ENCODE measurements at places on chromosomes 11 and 22.
A peak's percentile ranks its signal among the peaks of the same experiment; 100 is the strongest.

DNA sequence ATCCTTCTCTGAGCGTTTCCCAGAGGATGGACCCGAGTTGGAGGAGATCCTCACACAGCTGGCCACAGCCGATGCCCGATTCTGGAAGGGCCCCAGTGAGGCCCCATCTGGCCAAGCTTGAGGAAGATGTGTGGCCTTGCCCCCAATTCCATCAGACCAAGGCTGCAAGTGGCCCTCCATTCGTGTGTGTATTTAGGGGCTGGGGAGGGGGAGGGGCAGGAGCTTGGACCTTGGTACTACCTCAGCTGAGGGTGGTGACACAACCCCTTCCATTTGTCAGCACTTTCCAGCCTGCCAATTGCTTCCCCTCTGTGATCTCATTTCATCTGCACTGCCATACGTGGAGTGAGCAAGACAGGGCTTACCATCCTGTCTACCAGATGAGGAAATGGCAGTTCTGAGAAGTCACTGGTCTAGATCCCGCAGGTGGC is 1.3 kb upstream of the BBS1 start:
- no peak for DNase-seq

- DNase-seq = no peak
Observed at GRCh38 chr11:122754553-122755322, 83.6 kb upstream of the CRTAM start.

DNA sequence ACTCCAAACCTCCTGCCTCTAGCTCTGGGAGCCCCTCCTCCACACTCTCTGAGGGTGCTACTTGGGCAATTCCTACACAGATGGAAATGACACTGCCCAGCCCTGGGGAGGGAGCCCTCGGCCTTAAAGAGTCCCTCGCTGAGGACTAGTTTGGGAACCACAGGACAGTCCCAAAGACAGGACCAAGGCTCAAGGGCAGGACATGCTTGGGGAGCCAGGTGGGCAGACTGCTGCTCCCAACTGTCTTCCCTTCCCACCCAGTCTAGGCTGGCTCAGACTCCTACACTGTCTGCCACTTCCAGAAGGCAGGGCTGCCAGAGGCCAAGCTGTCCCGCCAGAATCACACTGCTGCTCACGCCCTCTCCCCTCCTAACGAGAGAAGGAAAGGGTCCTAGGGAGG is 9.8 kb downstream of the ARRB1 start:
- no peak for DNase-seq

DNA sequence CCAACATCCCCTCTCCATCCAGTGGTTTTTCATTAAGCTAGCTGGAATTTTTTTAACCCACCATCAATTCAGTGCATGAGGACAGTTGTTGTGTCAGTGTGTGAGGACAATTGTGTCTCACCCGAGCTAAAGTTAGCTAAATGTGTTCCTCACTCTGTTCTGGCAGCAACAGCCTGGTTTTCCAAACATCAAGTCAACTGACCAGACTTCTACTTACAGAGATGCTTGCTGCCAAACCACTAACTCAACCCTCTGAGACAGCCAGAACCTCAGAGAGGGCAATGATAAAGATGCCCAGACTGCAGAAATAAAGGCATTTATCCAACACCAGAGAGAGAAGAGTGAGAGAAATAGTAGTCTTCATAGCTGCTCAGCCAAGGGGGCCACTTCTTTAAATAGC is 6.7 kb downstream of the PAMR1 start:
- no peak for DNase-seq

- no peak for DNase-seq
Observed at GRCh38 chr11:77444261-77444660, 29.6 kb downstream of the PAK1 start.

- DNase-seq = no peak
Observed at GRCh38 chr11:64753380-64754123, 6.2 kb downstream of the PYGM start.

DNA sequence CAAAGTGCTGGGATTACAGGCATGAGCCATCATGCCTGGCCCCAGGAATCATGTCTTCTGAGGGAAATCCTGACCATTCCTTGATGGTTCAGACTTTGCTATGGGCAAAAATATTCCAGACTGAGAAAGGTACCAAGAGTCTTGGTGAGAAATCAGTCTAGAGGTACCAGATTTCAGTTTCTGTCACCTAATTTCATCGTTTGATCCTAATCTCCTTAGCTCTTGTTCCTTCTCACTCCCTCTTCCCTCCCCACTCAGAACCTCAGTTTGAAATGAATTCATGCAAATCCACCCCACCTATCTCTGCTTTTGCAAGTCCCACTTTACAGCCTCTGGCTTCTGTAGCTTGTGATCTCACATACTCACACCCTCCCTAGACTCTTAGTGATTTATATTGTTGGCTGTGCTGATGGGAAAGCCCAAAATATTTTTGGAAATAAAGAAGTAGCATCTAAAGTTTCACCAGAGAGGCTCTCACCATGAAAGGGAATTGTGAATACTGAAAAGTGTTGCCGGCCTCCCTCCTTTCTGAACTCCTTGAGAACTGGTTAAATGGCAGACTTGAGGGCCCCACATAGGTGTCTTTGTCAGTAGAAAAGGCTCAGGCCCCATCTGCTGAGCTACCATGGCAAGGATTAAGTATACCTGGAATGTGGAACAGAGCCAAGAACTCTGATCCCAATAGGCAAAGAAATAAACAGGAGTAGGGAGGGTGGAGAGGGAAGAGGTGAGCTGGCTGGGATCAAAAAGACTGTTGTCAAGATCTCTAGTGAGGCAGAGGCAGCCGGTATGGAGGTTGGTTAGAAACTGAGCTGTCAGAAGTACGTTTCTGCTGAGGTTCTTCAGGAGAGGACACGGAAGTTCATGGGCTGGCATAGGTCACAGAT is 190.5 kb upstream of the MTMR2 start:
- DNase-seq = peak; percentile 47

GRCh38 chr22:38074181-38075104 is 9.5 kb downstream of the SLC16A8 start:
- DNase-seq = no peak

DNA sequence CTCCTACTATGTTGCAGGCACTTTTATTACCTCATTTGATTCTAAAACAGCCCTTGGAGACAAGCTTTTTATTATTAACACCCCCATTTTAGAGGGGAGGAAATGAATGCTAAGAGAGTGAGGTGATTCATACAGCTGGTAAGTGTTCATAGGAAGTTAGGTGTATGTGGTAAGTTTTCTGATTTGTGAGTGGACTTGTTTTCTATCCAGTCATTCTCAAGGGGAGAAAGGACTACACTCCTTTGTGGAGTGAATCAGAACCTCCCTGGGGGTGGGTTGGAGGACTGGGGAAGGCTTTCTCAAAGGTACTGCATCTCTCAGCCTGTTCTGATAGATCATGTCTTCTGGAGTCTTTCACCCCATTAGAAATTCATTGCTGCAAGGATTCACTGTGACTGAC is 23.5 kb downstream of the PKNOX2 start:
- DNase-seq = no peak

- DNase-seq = peak; percentile 82
Observed at GRCh38 chr22:37019309-37020191, at the start of the genes MPST and TST. TSS of gene MPST (plus strand) at chr22:37019742. CDS start at chr22:37019837, 95 bp downstream. TSS of gene TST (minus strand) at chr22:37019447. CDS start at chr22:37018732, 715 bp downstream.

GRCh38 chr22:32480238-32480637 is 5.6 kb downstream of the FBXO7 start:
- no peak for DNase-seq

- no peak for DNase-seq
Observed at GRCh38 chr11:33699515-33700062, 1.0 kb downstream of the C11orf91 start.

DNA sequence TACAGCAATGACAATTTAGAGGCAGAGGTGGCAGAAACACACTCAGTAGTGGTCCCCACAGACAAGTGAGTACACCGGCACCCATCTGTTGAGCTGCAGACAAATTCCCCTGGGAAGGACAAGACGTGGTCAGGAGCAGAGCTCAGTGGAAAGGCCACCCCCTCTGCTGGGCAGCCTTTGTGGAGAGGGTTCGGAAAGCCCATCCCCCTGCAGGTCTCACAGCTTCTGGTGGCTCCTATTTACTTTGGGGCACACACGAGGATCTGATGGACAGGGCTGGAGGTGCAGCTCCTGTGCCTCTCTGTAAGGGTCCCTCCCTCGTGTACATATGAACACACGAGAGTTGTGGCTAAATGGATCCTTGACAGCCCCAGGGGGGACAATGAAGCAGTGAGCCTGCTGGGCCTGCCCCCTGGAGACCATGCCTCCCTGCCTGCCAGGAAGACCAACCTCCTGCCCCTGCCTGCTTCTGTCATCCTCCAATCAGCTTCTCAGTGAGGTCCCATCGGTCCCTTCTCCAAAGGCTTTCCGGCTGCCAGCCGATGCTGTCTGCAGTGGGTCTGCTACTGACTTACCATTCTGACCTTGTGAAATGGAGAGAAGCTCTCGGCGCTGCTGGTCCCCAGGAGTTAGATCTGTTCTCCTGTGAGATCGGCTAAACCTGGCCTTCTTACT is 161.5 kb downstream of the CACNA1I start:
- no peak for DNase-seq

DNA sequence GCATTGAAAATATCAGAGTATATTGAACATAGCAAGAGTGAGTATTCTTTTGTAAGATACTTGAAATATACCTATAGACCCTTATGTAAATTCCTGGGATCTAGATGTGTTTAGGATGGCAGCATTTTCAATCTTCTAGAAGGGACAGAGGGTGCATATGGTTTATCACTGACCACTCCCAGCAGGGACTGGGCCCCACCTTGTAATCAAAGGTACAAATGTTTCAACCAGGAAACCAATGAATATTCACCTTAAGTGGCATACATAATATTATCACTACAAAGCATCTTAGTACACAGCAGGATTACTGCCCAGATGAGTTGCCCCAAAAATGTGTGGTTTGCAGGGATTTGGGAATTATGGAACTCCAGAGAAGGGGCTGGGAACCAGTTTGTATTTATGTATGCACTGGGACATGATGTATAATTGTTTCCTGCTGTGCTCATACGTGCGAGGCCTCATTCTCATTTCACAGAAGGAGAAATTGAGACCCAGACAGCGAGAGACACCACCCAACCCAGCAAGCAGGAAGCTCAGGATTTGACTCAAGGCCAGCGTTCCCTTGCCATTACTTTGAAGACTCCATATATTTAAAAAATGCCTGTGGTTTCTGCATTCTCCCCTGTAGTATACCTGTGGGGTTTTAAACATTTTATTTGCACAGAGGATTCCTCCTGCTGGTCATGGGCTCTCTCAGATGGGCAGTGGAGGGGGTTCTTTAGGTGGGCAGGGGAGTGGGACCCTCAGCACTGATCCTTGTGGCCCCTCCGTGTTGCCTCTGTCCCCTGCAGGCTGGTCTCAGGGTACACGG is 5.2 kb downstream of the APOL4 start:
- no peak for DNase-seq

- no peak for DNase-seq
Observed at GRCh38 chr11:45853332-45854219, 6.3 kb downstream of the CRY2 start.

GRCh38 chr11:126484266-126484665 is 128.8 kb downstream of the ST3GAL4 start:
- DNase-seq = no peak

- no peak for DNase-seq
Observed at GRCh38 chr11:46295312-46296058, 18.0 kb downstream of the CREB3L1 start.

- no peak for DNase-seq
Observed at GRCh38 chr11:118087931-118088330, 1.2 kb upstream of the SMIM35 start.

Measured in LoVo (cell line).